ENCODE measurements at places on chromosomes 3 and 15.

DNA sequence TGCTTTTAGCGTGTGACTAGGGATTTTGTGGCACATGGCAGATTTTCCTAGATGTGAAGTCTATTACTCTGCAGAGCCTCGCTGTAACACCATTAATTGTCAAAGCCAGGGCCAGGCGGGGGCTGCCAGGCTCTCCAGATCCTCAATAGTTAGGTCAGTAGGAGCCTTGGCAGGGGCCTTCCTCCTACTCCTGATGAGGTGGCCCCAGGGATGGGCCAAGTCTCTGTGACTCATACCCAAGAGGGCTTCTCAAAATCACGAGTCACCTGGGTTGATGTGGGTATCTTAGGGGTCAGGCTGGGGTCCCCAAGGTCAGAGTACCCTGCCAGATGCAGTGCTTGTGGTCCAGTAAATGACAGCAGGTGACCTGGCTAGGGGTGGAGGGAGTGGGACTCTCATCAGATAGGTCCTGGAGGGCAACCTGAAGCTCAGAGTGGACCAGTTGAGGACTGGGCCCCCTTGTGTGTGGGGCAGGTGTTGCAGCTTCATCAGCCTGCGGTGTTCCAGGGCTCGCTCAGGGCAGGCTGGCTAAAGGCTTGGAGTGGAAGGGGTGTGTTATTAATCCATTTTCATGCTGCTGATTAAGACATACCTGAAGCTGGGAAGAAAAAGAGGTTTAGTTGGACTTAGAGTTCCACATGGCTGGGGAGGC is 88.5 kb upstream of the MYZAP start:
- no peak for DNase-seq

- DNase-seq, result no peak
Observed at GRCh38 chr15:66943456-66944095, 121.8 kb upstream of the SMAD3 start.

- DNase-seq, result no peak
Observed at GRCh38 chr15:45093013-45093412, 21.0 kb downstream of the DUOX2 start.

GRCh38 chr3:51304230-51304629 is 80.9 kb upstream of the MANF start:
- no peak for DNase-seq

- no peak for DNase-seq
Observed at GRCh38 chr3:5465183-5465582, 277.7 kb downstream of the EDEM1 start.

DNA sequence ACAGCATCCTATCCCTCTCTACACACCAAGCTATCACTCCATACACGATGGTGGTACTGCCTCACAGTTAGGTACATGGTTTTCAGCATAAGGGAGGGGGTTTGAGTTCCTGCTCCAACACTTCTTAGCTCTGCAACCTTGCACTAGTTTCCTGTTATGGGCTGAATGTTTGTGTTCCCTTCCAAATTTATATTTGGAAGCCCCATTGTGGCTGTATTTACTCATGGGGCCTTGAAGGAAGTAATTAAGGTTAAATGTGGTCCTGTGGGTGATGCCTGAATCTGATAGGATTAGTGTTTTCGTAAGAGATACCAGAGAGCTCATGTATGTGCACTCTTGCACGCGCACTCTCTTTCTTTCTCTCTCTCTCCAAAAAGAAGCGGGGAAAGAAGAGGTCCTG is 259.4 kb downstream of the RORA start:
- no peak for DNase-seq

GRCh38 chr3:186722457-186722856 is 5.3 kb downstream of the KNG1 start:
- DNase-seq, result no peak

GRCh38 chr15:78208341-78208844 is 26.0 kb downstream of the ACSBG1 start:
- no peak for DNase-seq

DNA sequence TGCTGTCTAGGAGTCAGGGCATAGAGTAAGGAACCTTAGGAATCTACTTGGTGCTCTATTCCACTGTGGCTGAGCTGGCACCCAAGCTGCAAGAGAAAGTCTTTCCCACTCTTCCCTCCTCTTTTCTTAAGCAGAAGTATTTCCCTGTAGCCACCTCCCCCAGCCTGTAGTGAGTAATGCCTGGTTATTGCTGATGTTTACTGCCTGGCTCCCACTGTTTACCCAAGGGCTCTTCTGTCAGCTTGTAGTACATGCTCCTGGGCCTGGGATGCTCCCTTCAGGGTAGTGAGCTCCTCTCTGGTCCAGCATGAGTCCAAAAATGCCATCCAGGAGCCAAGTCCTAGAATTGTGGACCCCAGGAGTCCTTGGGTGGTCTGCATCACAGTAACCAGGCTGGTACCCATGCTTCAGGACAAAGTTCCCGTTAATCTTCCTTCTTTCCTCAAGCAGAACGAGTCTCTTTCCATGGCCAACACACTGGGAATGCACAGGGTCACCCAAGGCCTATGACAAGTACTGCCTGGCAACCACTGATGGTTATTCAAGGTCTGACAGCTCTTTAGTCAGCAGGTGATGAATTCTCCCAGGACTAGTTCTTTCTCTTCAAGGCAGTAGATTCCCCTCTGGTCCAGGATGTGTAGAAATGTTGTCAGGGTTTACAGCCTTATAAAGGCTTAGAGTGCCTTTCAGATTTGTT is 17.6 kb downstream of the GALK2 start:
- DNase-seq, result no peak

GRCh38 chr15:88814393-88814792 is 11.2 kb downstream of the ACAN start:
- DNase-seq, result no peak

- DNase-seq, result no peak
Observed at GRCh38 chr3:61907210-61907795, 345.9 kb downstream of the PTPRG start.

DNA sequence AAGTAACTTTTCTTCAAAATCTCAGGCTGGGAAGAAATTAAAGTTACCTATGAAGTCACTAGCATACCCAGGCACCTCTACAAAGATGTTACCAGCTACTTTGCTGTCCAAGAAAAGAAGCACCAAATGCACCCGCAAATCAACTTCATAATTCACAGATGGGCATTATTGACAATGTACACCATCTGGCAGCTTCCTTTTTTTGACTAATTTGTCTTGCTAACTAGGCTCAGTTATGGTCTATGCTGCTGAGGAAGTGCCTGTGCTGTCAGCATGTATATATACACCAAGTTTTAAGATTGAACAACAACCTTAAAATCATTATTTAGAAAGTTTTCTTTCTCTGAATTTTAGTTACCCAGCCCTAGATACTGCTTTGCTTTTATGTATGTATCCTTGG is 93.8 kb downstream of the NSUN3 start:
- no peak for DNase-seq

GRCh38 chr3:97340940-97341339 is 423.6 kb upstream of the ARL6 start:
- DNase-seq, result no peak

DNA sequence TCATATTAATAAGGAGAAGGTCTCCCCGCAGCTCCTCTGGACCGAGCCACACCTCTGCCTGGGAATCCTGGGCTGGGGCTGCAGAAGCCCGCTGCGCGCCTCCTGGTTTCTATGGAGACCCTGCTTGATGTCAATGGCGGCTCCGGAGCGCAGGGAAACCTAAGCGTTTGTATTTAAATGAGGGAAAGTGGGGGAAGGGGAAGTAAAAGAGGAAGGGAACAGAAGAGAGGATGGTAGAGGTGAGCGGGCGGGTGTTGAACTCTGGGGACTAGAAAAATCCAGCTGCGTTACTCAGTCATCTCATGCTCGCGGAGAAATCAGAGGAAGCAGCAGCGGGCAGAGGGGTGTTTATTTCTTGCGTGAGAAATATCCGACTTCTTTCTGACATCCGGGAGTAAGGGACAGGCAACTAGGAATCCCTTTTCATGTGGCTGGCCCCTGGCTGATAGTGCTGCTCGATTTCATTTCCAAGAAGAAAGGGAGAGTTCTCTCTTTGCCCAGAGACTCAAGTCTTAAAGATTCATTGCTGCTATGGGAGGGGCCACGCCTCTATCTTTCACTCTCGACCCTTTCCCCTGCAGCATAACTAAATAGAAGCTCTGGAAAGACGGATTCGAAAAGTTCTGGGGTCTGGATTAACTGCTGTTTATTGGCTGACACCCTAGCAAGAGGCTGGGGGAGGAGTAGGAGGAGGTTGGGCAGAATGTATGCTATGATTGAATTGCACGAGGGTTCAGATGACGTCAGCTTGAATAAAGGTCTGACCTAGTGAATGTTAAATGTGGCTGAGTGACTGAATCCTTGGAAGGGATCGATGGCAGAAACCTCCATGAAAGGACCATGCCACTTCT is 110.5 kb upstream of the GAP43 start:
- DNase-seq, result peak; percentile 51

DNA sequence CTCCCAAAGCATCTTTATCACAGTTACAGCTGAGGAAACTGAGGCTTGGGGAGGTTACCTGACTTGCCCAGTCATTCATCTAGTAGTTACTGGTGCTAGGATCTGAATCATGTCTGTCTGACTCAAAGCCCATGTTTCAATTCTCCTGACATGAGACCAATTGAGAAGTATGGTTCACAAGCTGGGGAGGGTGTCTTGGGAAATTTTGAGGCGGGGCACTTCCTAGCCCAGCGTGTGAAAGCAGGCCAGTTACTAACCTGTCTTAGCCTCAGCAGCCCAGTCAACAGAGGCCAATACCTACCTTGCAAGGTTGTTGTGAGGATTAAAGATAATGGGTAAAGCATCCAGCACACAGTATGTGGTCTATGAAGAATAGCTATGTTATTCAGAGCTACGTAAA is 37.0 kb downstream of the CLDN18 start:
- DNase-seq, result no peak

DNA sequence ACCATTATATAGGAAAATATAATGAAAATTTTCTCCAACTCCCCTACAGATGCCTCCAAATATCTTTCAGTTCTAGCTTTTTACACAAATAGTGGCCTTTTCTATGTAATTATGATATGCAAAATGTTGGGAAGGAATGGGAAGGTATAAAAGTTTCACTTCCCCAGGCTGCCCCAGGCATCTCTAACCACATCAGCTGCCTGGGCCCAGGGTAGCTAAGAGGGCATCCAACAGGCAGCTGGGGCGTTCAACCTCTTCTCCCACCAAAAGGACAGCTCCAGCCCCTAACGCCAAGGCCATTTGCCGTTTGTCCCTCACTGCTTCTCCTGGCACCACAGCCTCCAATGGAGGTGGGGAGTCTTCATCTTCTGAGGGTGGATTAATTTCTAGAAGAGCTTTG is 188.1 kb upstream of the TSC22D2 start:
- DNase-seq, result no peak

DNA sequence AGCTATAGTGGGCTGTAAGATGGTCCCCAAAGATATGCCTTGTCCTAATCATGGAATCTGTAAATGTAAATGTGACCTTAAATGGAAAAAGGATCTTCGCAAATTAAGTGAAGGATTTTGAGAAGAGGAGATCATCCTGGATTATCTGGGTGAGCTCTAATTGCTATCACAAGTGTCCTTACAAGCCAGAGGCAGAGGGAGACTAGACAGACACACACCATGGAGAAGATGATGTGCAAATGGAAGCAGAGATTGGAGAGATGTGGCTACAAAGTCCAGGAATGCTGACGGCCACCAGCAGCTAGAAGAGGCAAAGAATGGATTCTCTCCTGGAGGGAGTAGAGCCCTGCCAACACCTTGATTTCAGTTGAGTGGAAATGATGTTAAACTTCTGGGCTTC is 102.3 kb upstream of the PROK2 start:
- DNase-seq, result no peak

GRCh38 chr3:72320095-72320954 is 527.9 kb downstream of the SHQ1 start:
- DNase-seq, result no peak

DNA sequence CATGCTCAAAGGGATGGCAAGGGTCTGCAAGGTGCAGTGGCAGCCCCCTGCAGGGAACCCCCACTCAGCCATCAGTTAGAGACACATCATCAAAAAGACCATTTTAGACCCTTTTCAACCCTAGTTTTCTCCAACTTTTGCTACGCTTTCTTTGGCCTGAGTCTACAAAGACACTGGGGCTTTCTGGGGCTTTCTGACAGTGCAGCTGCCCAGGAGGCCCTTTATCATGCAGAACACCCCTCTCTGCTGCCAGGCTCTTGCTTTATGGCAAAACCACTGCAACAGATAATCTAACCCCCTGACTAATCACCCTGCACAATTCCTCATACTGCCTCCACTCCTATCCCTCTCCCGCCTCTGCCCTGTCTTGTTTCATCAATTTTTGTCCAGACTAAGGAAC is 2.4 kb downstream of the NMNAT3 start:
- no peak for DNase-seq

All from NCI-H2029 treated with DMSO at 0.1 percent for 48 hours (cell line).